ENCODE measurements at places on chromosomes 11 and 22.

- DNase-seq: no peak
These were observed 1.0 kb downstream of the CCDC85B start for GRCh38 chr11:65891219-65892136.

GRCh38 chr22:20889025-20889704 lies 28.0 kb upstream of the CRKL start:
- DNase-seq: no peak

DNA sequence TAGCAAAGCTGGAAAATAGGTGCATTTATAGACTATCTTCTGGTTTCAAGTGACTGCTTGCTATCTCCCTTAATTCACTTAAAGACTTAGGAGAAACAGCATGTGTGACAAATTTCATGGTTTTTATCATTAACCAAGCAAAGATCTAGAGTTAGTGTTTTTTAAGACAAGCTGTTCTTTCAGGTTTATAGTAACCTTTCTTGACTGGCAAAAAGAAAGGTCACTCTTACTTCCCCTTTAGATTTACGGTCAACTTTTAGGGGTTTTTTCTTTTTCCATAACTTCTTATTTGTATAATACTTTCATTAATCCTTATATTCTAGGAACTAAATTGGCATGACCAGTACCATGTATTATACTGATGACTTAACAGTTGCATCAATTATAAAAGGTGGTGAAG lies 46.6 kb downstream of the KDM2A start:
- no peak for DNase-seq

DNA sequence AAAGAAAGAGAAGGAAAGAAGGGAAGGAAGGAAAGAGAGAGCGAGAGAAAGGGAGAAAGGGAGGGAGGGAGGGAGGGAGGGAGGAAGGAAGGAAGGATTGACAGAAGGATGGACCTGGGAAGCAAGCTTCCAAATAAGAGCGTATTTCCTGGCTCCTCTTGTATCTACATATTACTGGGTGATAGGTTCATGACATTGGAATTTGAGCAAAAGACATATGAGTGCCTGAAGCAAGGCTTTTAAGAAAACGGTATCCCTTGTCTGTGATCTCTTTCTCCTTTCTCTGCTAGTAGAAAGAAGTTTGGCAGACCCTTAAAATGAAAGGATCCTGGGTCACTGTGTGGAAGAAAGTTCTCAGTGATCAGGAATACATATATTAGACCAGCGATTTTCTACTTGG lies 932.2 kb upstream of the CCDC90B start:
- no peak for DNase-seq

GRCh38 chr11:100719362-100719761 lies 32.3 kb downstream of the ARHGAP42 start:
- DNase-seq: peak; percentile 41

DNA sequence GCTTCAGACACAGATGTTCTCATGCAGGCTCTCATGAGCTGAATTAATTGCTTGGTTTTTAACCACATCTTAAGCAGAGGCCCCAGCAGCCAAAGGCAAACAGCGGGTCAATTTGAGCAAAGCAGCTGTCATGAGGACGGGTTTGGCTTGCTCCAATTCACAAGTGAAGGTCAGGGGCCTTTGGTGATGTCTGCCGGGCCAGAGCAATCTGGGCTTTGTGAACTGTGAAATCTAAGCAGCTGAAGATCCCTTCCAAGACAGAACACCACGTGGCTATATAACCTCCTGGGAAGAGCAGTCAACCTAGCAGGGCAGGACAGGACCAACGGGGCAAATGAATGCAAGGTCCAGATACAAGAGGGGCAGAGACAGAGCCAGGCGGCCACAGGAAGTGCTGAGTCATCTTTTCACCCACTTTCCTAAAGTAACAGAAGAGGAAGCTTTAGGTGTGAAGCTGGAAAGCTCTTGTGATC lies 187.3 kb upstream of the B3GAT1 start:
- DNase-seq: no peak

DNA sequence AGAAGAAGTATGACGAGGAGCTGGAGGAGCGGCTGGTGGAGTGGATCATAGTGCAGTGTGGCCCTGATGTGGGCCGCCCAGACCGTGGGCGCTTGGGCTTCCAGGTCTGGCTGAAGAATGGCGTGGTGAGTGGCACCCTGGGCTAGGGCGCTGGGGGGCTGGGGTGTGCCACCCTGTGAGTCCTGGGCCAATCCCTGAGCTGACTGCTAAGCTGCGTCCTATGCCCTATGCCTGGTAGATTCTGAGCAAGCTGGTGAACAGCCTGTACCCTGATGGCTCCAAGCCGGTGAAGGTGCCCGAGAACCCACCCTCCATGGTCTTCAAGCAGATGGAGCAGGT lies 3.9 kb downstream of the TAGLN start:
- DNase-seq: no peak

- DNase-seq: peak; percentile 52
These were observed 38.1 kb downstream of the AHNAK start for GRCh38 chr11:62508336-62509058.

- peak; percentile 68 for DNase-seq
These were observed 420 bp upstream of the TRIM44 start for GRCh38 chr11:35662061-35662648.

DNA sequence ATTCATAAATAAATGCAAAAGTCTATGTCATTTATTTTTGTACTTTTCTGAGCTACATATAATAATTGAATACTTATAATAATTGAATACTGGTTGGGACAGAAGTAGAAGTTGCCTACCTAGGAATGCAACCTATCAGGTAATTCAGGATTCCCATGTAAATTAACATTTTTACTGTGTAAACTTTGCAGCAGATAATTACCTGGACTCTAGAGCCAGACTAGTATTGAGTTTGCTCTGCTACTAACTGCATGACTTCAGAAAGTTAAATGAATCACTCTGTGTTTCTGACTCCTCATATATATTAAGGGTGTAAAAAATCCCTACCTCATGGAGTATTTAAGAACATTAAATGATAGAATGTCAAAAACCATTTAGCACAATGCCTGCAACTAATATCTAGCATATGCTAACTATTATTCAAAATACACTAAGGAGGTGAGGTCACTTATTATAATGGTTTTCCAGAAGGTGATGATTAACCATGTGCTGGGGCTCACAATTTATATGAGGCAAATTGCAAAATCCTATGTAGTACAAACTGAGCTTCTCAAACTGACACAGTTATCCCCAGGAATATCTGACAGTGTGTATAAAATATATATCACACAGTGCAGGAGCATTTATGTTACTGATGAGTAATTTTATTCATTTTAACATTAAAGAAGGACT lies 138.1 kb upstream of the ANO3 start:
- no peak for DNase-seq

- DNase-seq: no peak
These were observed 321.0 kb downstream of the NTM start for GRCh38 chr11:131691181-131692041.

- no peak for DNase-seq
These were observed 31.1 kb downstream of the UQCR10 start for GRCh38 chr22:29798318-29798717.

- DNase-seq: peak; percentile 60
These were observed 70.8 kb upstream of the NARS2 start for GRCh38 chr11:78645226-78646202.

DNA sequence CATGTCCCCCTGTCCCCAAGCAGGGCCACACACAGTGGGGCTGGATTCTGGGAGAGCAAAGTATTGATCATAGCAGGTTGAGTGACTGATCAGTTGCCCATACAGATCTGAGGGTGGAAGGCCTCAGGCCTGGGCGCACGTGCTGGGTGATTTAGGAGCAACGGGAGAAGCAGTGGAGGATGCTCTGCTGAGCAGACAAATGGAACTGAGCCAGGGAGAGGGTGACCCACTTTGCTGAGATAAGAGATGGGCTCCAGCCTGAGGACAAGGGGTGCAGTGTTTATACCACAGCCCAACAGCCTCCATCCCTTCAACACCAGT lies 15.0 kb downstream of the GNAZ start:
- DNase-seq: no peak

DNA sequence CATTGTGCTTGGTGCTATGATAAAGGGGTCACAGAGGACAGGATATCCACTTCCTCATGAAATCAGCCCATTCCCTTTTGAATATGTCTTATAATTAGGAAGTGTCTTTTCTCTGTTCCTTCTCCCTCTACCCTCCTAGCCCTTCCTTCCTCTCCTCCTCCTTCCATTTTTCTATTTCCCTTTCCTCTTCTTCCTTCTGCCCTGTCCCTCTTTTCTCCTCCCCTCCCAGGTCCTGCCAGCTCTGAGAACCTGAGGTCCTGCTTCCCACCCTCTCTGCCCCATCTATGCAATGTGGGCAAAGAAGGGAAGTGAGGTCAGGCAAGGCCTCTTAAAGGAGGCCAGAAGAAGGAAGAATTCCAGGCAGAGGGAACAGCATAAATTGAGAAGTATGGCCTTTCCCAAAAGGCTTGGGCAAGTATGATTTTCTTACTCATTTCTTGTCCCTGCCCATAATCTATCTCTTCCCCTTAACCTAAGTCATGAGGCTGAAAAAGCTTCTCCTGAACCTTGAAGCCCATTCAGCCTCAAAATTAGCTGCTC lies 7.7 kb upstream of the UBASH3B start:
- DNase-seq: no peak

DNA sequence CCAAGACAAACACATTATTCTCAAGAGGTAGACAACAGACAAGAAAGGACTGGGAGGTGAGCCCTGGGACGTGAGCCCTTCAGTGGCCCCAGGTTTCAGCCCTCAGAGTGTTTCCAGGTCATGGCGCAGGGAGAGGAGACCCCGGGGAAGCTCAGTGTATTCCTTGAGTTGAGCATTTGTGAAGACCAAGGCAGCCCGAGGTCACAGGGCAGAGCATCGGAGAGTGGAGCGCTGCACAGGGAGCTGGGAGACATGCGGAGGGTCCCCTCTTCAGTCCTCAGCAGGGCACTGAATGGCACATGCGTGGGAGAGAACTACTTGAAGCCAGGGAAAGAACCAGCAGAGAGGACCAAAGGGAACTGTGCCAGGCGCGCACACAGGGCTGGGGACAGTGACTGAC lies 11.7 kb downstream of the KRTAP5-6 start:
- DNase-seq: no peak

DNA sequence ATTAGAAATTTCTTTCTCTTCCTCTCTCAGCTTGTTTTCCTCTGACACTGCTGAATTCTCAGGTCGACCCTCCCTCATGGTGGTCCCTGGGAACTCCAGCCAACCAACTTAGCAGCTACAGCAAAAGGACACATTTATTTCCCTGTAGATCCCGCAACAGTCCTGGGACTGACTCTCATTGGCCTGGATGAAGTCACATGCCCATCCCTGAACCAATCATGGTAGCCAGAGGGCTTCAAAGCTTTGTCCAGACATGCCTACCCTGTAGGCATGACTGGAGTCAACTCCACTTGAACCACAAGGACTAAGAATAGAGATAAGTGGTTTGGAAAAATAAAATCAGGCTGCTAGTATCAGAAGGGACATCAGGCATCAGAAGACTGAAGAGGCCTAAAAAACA lies 84.6 kb upstream of the LRRC55 start:
- no peak for DNase-seq

GRCh38 chr11:103108933-103109817 lies at the start of gene DYNC2H1:
Gene DYNC2H1, plus strand, starts transcription at chr11:103109426. Its CDS starts 149 bp downstream, at chr11:103109575.
- peak; percentile 94 for DNase-seq

- DNase-seq: no peak
These were observed 19.6 kb downstream of the PRR14L start for GRCh38 chr22:31730344-31730711.

GRCh38 chr22:44734801-44735517 lies 17.4 kb upstream of the ARHGAP8 start:
- no peak for DNase-seq

DNA sequence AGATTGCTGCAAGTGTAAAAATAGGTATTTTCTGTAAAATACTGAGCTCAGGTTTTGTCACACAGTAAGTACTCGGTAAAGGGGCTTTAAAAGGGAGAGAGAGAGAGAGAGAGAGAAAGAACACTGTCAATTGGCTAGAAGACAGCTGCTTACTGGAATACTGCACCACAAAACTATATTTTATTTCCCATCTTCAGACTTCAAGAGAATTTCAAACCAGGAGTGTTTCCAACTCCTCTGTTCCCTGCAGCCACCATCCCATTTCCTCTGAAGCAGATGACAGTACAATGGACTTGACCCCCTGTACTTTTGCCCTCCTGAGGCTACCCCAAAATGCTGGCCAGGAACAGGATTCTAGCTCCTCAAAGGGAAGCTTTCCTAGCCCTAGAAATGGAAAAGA lies 89.7 kb downstream of the RELT start:
- no peak for DNase-seq

GRCh38 chr11:115924744-115925567 lies 420.7 kb upstream of the CADM1 start:
- no peak for DNase-seq

DNA sequence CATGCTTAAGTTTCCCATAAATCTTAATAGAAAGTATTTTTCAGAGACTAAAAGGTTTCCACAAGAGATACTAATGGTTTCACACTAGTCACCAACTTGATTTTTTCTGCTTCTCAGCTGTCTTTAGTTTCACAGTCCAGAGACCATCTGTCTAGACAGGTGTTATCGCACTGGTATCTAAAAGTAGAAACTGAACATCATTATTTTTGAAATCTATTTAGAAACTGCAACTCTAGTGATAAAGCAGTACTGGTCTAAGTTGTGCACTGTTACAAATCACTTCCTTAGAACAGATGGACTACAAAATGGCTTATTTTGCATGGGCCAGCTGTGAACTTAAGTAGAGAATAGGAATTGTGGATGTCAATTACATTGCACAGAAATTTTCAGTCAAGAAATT lies 78.0 kb downstream of the CNTN5 start:
- no peak for DNase-seq

DNA sequence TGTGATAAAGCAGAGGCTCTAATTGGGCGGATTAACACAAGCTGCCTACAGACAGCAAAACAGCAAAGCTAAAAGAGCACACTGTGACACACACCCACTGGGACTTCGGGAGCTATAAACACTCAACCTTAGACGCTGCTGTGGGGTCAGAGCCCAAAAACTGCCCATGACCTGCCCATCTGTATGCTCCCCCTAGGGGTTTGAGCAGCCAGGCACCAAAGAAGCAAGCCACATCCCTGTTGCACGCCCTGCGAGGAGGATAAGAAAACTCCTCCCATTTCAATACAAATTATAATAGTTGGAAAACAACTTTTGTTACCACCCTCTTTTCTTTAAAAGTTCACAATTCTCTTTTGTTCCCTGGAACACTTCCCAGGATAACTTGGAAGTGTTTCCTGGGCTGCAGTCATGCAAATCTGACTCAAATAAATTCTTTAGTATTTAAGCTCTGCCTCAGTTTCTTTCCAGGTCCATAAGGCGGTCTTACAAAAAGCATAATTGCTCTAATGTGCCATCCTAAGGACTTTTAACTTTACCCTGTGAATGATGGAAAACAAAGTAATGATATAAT lies 86.4 kb downstream of the DLG2 start:
- no peak for DNase-seq

Data from NCI-H345 (cell line).